ENCODE measurements at places on chromosomes 11 and 22. TPM values are rescaled to one million over a fixed set of nuclear protein-coding genes. Genes with fewer than 3 reads are reported as not detected.

SLC22A12 gene
- not detected for total RNA-seq

PLAAT2 gene
- 0.73 TPM for total RNA-seq

SCT gene
- not detected for total RNA-seq

ZP1 gene
- total RNA-seq: not detected

PRODH gene
- total RNA-seq: 11.9 TPM

CARD18 gene
- 0.81 TPM for total RNA-seq

NCR3LG1 gene
- total RNA-seq: 0.56 TPM

ANO5 gene
- total RNA-seq: 68.9 TPM

ARFGAP3 gene
- 22.4 TPM for total RNA-seq

TTC9C gene
- total RNA-seq: 14.0 TPM

IGHMBP2 gene
- total RNA-seq: 13.5 TPM

FAR1 gene
- 35.3 TPM for total RNA-seq

IL17RA gene
- 7.5 TPM for total RNA-seq

SOX10 gene
- total RNA-seq: 1.2 TPM

SCUBE2 gene
- total RNA-seq: 1.9 TPM

TBX10 gene
- total RNA-seq: 0.51 TPM

MS4A3 gene
- not detected for total RNA-seq

ANKK1 gene
- not detected for total RNA-seq

CCDC88B gene
- 7.7 TPM for total RNA-seq

CABP4 gene
- total RNA-seq: 0.75 TPM

ANO1 gene
- 6.2 TPM for total RNA-seq

SCGB1A1 gene
- not detected for total RNA-seq

SYNGR1 gene
- total RNA-seq: 32.2 TPM

SLC22A6 gene
- total RNA-seq: not detected

PITPNB gene
- total RNA-seq: 40.2 TPM

MYO7A gene
- 4.4 TPM for total RNA-seq

PVALB gene
- not detected for total RNA-seq

TMEM121B gene
- total RNA-seq: 1.9 TPM

POLD4 gene
- 39.9 TPM for total RNA-seq

MTMR2 gene
- total RNA-seq: 16.2 TPM

MRGPRF gene
- total RNA-seq: 4.9 TPM

OR51B2 gene
- total RNA-seq: not detected

FAM111B gene
- total RNA-seq: 1.0 TPM

ACTN3 gene
- not detected for total RNA-seq

OR10G6 gene
- not detected for total RNA-seq

MN1 gene
- 6.3 TPM for total RNA-seq

HDHD5 gene
- 59.8 TPM for total RNA-seq

CCDC87 gene
- total RNA-seq: 0.24 TPM

CYTH4 gene
- 7.0 TPM for total RNA-seq

BAIAP2L2 gene
- total RNA-seq: 0.24 TPM

DNAL4 gene
- total RNA-seq: 12.2 TPM

JHY gene
- 2.6 TPM for total RNA-seq

RFPL1 gene
- not detected for total RNA-seq

SLC5A4 gene
- not detected for total RNA-seq

CHRNA10 gene
- total RNA-seq: 1.6 TPM

PATE4 gene
- not detected for total RNA-seq

Data from Right ventricle myocardium superior (tissue), 1 donor.